ENCODE measurements at places on chromosomes 5 and 9.

DNA sequence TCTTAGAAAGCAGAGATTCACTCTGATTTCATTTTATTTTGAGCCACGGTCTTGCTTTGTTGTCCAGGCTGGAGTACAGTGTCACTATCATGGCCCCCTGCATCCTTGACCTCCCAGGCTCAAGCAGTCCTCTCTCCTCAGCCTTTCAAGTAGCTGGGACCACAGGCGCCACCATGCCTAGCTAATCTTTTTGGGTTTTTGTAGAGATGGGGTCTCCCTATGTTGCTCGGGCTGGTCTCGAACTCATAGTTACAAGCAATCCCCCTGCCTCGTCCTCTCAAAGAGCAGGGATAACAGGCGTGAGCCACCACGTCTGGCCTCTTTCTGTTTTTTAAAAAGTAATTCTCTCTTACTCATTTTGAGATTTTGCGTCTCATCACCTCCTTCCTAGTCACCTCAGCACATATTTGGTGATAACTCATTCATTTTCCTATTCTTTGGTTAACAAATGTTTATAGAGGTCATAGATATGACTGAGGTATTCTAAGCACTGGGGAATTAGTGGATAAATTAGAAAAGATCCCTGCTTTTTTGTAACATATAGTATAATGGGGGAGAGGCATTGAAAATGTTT is 10.8 kb upstream of the DCP2 start:
- DNase-seq = no peak

GRCh38 chr9:93896496-93897033 is 58.6 kb downstream of the BARX1 start:
- DNase-seq = no peak

GRCh38 chr5:148532969-148533670 is 121.2 kb downstream of the HTR4 start:
- no peak for DNase-seq

GRCh38 chr5:112554101-112554977 is 135.3 kb upstream of the EPB41L4A start:
- no peak for DNase-seq

DNA sequence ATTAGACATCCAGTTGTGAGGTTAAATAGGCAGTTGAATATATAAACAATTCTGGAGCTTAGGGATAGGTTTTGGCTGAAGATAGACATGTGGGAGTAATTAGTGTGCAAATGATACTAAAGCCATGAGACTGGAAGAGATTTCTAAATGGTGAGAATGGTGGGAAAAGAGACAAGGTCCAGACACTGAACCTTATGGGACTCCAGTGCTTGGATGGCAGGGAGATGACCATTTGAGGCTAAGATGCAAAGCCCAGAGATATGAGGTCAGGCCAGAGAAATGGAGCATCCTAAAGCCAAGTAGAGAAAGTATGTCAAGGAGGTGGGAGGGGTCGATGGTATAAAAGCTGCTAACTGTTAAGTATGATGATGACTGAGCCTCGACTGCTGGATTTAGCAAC is 115.6 kb downstream of the SEMA5A start:
- DNase-seq = no peak

DNA sequence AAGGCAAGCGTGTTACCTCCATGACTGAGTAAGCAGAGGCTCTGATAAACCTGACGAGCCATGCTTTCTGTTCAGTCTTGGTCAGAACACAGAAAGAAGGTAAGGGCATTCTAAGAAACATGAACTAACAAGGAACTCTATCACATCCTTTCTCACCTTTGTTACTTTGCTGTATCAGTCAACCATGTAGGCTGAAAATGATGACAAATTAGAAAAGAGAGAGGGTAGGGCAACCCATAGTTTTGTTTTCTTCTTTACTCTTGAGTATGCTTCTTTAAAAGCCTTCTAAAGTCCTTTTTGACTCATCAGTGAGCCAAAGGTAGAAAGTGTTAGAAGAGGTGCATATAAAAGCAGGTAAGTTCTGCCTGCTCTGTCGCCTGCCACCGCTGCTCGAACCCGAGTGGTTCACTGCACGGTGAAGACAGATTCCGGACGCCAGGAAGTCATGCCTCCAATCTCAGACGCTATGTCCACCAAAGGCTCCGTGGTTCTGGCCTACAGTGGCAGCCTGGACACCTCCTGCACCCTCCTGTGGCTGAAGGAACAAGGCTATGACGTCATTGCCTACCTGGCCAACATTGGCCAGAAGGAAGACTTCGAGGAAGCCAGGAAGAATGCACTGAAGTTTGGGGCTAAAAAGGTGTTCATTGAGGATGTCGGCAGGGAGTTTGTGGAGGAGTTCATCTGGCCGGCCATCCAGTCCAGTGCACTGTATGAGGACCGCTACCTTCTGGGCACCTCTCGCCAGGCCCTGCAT is 298.4 kb downstream of the NDUFS4 start:
- no peak for DNase-seq

GRCh38 chr5:57037355-57037754 is 85.4 kb upstream of the MIER3 start:
- DNase-seq = no peak

DNA sequence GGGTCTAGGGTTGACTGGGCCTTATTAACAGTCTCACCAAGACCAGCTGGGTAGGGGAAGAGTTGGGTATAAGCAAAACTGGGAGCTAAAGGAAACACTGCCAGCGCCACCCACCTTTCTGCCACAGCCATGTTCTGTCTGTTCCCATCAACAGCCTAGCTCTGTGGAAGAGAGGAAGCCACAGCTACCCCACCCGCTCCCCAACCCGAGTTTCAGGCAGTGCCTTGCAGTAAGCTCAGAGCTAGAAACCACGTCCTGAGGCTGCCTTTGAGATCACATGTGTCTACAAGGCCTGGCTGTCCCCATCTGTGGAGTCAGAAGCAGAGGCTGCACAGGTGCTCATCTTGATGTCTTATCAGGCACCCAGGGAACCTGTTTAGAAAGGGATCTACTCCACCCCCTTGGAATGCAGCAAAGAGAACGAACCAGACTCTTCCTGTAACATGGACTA is 15.3 kb downstream of the HNRNPH1 start:
- no peak for DNase-seq

DNA sequence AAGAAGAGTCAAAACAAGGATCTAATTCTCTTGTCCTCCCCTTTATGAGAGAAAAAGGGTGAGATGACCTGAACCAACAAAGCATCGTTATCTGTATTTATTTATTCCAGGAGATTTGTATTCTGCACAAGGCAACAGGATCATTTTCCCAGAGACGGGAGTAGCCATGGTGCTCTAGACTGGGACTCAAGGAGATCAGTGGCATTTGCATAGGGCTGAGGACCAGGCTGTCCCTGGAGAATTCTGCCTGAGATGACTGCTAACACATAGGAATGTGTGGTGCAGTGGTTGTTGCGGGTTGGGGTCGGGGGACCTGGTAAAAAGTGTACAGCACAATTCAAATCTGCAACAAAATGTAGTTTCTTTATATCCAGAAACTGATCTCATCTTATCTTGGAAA is 22.3 kb upstream of the ZNF474 start:
- DNase-seq = no peak

DNA sequence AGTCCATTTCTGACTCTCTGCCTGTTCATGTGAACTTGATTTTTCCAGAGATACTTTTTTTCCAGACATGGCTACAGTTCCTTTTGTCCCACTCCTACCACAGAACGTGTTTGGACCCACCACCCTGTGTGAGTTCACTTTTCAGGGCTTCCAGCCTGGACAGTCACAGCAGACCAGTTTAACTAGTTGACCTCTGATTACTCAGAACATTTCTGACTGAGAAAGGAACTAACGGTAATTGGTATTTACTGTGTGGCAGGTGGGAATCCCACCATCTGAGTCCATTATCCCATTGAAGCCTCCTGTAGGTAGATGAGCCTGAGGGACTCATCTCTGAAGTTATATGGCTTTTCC is 210.1 kb downstream of the GOLPH3 start:
- DNase-seq = no peak

GRCh38 chr9:14530366-14530765 is 162.9 kb downstream of the ZDHHC21 start:
- DNase-seq = no peak

- DNase-seq = no peak
Observed at GRCh38 chr5:77305956-77306355, 95.5 kb downstream of the PDE8B start.

GRCh38 chr5:60332244-60333004 is 367.5 kb downstream of the DEPDC1B start:
- no peak for DNase-seq

DNA sequence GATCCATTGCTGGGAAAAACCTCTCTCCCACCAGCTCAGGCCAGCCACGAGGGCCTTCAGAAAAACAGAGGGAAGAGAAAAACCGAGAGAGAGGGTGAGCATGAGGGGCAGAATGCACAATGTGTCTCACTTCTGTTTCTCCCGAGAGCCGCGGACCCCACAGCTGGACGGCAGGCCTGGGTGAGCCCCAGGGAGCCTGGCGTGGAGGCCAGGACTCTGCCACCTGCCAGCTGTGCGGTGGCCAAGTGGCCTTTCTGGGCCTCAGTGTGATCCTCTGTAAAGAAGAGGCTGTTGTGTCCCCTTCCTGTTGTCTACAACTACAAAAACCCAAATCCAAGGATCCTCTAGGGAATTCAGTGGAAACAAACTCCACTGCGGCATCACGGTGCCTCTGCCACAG is 179.3 kb downstream of the PAX5 start:
- DNase-seq = no peak

GRCh38 chr5:137782984-137783536 is 28.9 kb upstream of the HNRNPA0 start:
- no peak for DNase-seq

DNA sequence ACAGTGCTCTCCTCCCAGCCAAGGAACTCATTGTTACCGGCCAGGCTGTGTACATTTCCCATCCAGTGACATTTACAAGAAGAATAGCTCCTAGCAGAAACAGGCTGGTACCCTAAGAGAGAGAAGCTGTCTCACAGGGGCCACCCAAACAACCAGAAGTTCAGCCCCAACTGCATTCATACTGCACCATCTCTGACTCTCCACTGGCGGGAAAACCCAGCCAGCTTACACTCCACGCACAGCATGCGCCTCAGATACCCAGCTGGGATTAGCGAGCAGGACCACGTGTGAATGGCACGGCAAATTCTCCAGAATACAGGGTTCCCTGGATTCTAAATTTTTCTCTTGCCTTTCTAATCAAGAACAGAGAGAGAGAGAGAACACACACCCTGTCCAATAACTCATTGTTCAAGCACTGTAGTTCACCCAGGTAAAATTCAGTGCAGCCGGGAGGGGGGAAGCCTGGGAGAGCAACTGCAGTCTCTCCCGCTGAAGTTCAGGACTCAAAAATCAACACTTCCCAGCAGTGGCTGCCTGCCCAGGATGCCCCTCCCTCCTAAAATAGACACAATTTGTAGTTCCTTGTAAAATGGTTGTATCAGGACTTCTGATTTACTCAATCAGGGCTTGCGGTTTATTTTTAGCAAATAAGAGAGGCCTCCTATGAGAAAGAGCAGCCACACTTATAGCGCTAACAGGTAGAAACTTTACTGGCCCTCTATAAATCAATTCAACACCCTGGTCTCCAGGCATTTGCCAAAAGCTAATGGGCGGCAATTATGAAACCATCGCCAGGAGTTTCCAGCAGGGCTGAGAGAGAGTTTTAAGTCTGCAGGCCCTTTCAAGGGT is 2.2 kb downstream of the COL23A1 start:
- no peak for DNase-seq

DNA sequence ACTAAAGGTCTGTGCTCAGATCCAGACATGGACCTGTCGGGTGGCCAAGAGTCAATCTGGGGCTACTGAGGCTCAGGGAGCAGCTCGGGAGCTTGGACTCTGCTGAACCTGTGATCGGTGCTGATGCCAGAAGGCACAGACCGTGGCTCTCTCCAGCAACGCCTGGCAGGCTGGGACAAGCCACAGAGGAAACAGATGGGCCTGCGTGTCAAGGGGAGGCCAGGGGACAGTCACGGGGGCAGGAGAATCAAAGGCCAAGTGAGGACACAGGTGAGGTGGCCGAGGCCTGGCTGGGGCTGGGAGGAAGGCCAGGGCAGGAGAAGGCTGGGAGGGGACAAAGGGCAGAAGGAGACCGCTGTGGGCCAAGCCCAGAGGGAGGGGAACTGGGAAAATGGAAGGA is 43.4 kb downstream of the EPB41L4B start:
- DNase-seq = no peak

DNA sequence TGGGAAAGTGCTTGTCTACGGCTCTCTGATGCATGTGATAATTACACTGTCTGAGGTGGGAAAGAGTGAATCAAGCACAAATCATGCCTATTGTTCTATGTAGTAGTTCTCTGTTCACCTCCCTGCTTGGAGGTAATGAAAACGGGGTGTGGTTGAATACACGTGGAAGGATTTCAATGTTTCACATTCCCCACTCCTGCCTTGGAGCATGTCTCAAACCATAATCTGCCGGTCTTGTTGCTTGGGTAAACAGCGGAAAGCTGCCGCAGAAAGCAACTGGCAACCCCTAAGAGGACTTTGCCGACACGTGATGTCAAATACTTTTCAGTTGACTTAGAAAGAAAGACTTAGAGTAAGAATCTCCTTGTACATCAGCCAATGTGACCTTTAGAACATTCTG is 63.5 kb upstream of the MOCS2 start:
- DNase-seq = no peak

DNA sequence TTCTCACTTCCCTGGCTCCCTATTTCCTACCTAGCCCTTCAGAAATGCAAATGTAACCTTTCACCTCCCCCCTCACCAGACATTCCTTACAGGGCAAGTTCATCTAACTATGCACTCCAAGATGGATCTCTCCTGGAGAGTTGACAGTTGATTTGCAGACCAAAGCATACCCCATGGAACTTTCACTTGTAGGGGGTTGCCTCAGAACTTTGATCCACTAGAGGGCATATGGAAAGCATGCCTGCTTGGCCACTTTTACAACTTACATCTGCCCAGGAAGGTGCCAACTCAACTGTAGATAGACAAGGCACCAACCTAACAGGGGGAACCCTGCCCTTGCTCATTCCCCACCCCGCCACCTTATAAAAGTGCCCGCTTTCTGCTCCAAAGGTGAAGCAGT is 187.8 kb downstream of the NXNL2 start:
- no peak for DNase-seq

- DNase-seq = no peak
Observed at GRCh38 chr9:73143711-73144328, 7.8 kb upstream of the ANXA1 start.

DNA sequence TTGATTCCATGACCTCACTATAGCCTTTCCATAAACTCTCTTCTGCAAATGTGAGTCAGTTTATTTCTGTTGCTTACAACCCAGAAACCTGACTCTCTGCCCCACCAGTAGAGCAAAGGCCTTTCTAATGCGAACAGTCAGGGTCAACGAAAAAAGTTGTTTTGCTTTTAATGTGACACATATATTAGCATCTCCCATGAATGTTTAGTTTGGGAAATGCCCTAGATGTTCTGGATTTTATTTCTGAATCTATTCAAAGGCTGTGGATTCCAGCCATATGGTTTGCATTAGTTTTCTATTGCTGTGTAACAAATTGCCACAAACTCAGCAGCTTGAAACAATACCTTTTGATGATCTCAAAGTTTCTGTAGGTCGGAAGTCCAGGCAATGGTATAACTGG is 193.5 kb downstream of the GNA14 start:
- DNase-seq = no peak

- DNase-seq = peak; percentile 36
Observed at GRCh38 chr5:142151436-142152383, 43.1 kb downstream of the NDFIP1 start.

GRCh38 chr5:101390151-101390908 is 487.2 kb upstream of the ST8SIA4 start:
- DNase-seq = no peak
